Esophagus (tissue), 2 donors: ENCODE measurements at places on chromosomes 2 and 18. TPM values are rescaled to one million over a fixed set of nuclear protein-coding genes. Genes with fewer than 3 reads are reported as not detected.

The OTOS gene
- polyA plus RNA-seq, result not detected

The CCDC150 gene
- polyA plus RNA-seq, result 2.6 TPM

The VWC2L gene
- not detected for polyA plus RNA-seq

The C2orf92 gene
- 14.3 TPM for polyA plus RNA-seq

The GREB1 gene
- 0.16 TPM for polyA plus RNA-seq

The PXDN gene
- 1.9 TPM for polyA plus RNA-seq

The UGT1A10 gene
- 9.1 TPM for polyA plus RNA-seq

The ASAP2 gene
- polyA plus RNA-seq, result 5.3 TPM

The POTEJ gene
- not detected for polyA plus RNA-seq

The CCDC74B gene
- 1.1 TPM for polyA plus RNA-seq

The LRRC30 gene
- polyA plus RNA-seq, result not detected

The ZNF142 gene
- 10.1 TPM for polyA plus RNA-seq

The PROKR1 gene
- 0.02 TPM for polyA plus RNA-seq

The FTCDNL1 gene
- polyA plus RNA-seq, result 0.55 TPM

The AQP12A gene
- polyA plus RNA-seq, result not detected

The PARD6G gene
- polyA plus RNA-seq, result 10.9 TPM

The IL36B gene
- polyA plus RNA-seq, result 1.5 TPM

The TNFRSF11A gene
- 2.2 TPM for polyA plus RNA-seq

The KIAA2012 gene
- polyA plus RNA-seq, result not detected

The DSEL gene
- polyA plus RNA-seq, result 0.18 TPM

The KCNJ13 gene
- polyA plus RNA-seq, result not detected

The C18orf32 gene
- 32.3 TPM for polyA plus RNA-seq
